ENCODE measurements at places on chromosomes 6 and 20.

GRCh38 chr6:34315256-34315655 is 66.5 kb upstream of the SMIM29 start:
- DNase-seq: no peak

GRCh38 chr6:40717411-40718057 is 130.4 kb upstream of the LRFN2 start:
- DNase-seq: no peak

GRCh38 chr6:43334466-43335095 is 26.0 kb upstream of the CRIP3 start:
- peak; percentile 71 for DNase-seq

DNA sequence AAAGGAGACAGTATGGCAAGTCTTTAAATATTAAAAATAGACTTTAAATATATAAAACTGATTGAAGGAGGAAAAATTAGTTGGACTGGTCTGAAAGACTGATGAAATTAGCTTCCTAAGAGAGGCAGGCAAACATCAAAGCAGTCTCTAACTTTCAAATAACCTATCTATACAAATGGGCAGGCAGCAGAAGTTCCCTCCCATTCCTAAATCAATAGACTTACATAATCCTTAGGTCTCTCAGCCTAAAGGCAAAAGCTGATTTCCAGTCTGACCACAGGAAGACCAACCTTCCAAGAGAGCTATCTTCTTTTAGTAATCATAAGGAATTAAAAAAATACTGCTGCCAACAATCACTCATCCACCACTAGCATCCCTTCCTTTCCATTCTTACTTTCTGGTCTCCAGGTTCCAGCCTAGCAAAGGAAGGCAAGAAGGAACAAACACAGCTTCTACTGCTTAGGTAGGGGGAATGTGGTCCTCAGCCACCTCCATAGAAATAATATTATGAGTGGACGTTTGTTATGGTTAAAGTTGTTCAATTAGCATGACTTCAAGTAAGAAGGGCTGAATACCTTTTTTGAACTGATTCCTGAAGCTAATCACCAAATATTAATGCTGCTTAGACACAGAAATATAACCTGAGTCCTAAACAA is 44.1 kb downstream of the SESN1 start:
- DNase-seq: no peak

GRCh38 chr6:124960757-124961463 is 1.3 kb upstream of the RNF217 start:
- DNase-seq: no peak

DNA sequence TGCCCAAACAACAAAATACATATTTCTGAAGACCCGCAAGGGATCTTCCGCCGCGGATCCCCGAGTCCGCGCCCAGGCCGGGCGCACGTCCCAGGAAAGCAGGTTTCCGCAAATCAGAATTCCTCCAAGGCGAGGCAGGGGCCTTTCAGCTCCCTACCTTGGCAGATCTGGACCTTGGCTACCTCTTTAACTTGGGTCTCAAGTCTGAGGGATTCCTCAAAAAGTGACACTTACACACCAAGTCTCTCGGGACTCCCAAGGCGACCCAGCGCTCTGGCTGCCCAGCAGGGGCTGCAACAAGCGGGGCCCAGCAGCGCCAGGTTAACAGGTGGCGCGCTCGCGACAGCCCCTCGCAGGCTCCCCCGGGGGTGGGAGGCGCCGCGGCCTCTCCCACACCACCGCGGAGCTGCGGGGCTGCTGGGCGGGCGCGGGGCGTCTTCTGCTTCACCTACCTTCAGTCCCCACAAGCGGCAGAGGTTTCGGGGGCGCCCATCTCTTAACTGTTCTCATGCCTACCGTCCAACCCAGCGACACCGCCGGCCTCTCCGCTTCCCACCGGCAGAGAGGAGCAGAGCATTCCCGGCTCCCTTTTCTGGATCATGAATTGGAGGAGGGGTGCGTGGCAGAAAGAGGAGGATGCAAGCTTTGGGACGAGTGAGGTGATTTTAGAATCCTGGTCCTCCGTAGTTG is 414 bp downstream of the SIM1 start:
- no peak for DNase-seq

DNA sequence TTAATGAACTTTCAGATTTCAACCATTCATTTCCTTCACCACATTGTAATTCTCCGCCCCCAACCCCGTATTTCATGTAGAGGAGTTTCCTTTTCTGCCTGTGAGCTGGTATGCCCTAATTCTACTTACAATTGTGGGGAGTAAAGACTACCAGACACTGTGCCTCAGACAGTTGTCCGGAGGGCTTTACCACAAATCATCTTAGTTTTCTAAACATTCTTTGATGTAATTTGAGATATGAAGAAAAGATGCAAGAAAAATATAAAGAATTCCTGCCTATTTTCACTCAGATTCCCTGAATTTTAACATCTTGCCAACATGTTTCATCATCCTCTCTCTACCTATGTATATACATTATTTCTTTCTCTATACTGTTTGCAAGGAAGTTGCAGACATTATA is 28.3 kb upstream of the LOC128125822 start:
- DNase-seq: no peak

DNA sequence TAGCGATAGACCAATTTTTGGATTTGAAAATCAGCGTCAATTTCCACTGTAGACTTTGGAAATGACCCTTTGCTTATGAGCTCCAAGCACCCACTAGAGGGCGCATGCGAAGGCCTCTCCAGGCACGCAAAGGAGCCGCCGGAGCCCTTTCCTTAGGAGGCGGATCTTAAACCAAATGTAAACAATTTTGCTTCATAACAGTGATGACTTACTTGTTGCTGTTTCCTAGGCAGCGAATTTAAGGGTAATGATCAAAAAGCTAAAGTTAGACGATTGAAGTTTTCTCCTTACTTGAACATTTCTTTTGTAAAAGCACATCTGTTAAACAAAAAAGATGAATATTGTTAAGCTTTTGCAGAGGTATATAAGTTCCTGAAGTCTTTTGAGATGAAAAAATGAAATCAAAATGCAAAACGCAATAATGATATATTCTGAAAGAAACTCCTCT is 29.2 kb upstream of the EXOC2 start:
- peak; percentile 87 for DNase-seq

GRCh38 chr6:3871515-3871914 is 22.3 kb downstream of the FAM50B start:
- DNase-seq: no peak

- DNase-seq: no peak
Observed at GRCh38 chr20:44040202-44040915, 125.7 kb downstream of the TOX2 start.

DNA sequence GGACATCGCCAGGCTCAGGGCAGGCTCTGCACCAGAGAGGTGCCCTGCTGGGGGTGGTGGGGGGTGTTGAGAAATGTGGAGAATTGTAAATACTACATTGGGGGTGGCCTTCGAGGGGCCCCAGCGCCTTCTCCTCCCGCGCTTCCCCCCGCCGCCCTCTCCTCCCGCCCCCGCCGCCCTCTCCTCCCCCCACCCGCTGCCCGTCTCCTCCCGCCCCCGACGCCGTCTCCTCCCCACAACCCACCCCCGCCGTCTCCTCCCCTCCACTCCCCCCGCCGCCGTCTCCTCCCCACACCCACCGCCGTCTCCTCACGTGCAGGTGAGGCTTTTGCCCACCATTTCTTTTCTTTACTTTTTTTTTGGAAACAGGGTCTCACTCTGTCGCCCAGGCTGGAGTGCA is 1.5 kb upstream of the SRMS start:
- no peak for DNase-seq

GRCh38 chr6:147742440-147742839 is 233.9 kb downstream of the SAMD5 start:
- DNase-seq: no peak
